H9 (cell line): ENCODE measurements at places on chromosomes 2 and 18. TPM values are rescaled to one million over a fixed set of nuclear protein-coding genes. Genes with fewer than 3 reads are reported as not detected.
A peak's percentile ranks its signal among the peaks of the same experiment; 100 is the strongest.

Gene EMILIN1
- total RNA-seq: 1.2 and 1.8 TPM in 2 replicates

- H3K27me3 ChIP-seq: no peaks in the 10 kb centered on the region
- H3K4me1 ChIP-seq: peaks cover 2% of the 10 kb centered on the region; the same call in 1 of the 2 replicates
- no peak overlapping the region for H3K27ac ChIP-seq
Observed at GRCh38 chr18:54116541-54117257, 107.8 kb downstream of the MBD2 start.

Gene IL1A
- total RNA-seq: 0.35 and 0.39 TPM in 2 replicates

GRCh38 chr18:64402636-64403035 is 253.7 kb upstream of the LINC00305 start:
- no peaks in the 10 kb centered on the region for H3K27me3 ChIP-seq
- no peak for DNase-seq
- no peaks in the 10 kb centered on the region for H3K4me1 ChIP-seq
- H3K27ac ChIP-seq: no peak overlapping the region
- no peak overlapping the region for H3K4me3 ChIP-seq

DNA sequence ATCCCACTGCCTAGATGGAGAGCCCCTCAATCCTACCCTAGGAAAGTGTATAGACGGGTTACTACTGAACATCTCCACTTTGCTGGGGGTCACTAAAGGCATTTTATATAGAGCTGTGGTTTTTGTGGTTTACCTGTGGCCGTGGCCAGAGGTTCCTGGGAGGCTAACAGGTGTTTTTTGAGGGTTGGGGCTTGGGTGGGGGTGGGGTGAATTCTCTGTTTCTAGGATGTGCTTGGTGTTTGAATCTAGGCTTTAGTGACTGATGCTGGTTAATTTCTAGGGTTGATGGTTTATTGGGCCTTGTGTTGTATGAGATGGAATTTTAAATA is 7.7 kb downstream of the HOXD8 start:
- H3K4me3 ChIP-seq: peak overlapping the region; percentile 30; the same call in 1 of the 2 replicates
- DNase-seq: no peak
- no peak overlapping the region for H3K27ac ChIP-seq
- H3K4me1 ChIP-seq: no peaks in the 10 kb centered on the region; the same call in 1 of the 2 replicates

DNA sequence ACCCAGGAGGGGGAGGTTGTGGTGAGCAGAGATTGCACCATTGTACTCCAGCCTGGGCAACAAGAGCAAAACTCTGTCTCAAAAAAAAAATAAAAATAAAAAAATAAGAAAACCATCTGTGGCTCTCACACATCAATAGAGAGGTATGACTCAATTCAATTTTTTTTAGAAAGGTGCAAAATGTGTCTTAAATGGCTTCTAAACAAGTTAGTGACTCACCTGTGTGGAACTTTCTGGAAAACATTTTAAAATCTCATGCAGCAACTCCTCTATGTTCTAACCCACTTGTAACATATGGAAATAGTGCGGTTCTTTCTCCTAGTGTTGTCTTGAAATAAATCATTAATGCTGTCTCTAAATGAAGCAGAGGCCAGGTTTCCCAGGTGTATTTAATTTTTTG is 10.7 kb upstream of the SULT1C4 start:
- H3K36me3 ChIP-seq: no peaks in the 10 kb centered on the region
- no peak overlapping the region for H3K27ac ChIP-seq
- no peaks in the 10 kb centered on the region for H3K4me1 ChIP-seq
- no peaks in the 10 kb centered on the region for H3K27me3 ChIP-seq
- no peak overlapping the region for H3K4me3 ChIP-seq

- no peaks in the 10 kb centered on the region for H3K4me1 ChIP-seq
- H3K36me3 ChIP-seq: no peaks in the 10 kb centered on the region
- no peak overlapping the region for H3K27ac ChIP-seq
Observed at GRCh38 chr18:23828426-23828825, 139.2 kb downstream of the LAMA3 start.

GRCh38 chr2:220191031-220191430 is 563.6 kb downstream of the SLC4A3 start:
- H3K4me1 ChIP-seq: no peaks in the 10 kb centered on the region
- no peak for DNase-seq
- H3K36me3 ChIP-seq: peaks cover 16% of the 10 kb centered on the region
- H3K4me3 ChIP-seq: no peak overlapping the region
- no peaks in the 10 kb centered on the region for H3K27me3 ChIP-seq
- no peak overlapping the region for H3K27ac ChIP-seq

GRCh38 chr2:86783615-86784339 is 6.9 kb downstream of the CD8A start:
- no peaks in the 10 kb centered on the region for H3K4me1 ChIP-seq
- H3K36me3 ChIP-seq: no peaks in the 10 kb centered on the region
- H3K27ac ChIP-seq: no peak overlapping the region

GRCh38 chr2:226540204-226540994 is 259.2 kb downstream of the IRS1 start:
- no peak overlapping the region for H3K4me3 ChIP-seq
- H3K4me1 ChIP-seq: no peaks in the 10 kb centered on the region; the same call in 1 of the 2 replicates
- no peaks in the 10 kb centered on the region for H3K27me3 ChIP-seq
- H3K36me3 ChIP-seq: no peaks in the 10 kb centered on the region; the same call in 2 of the 3 replicates
- H3K27ac ChIP-seq: no peak overlapping the region
- DNase-seq: no peak

DNA sequence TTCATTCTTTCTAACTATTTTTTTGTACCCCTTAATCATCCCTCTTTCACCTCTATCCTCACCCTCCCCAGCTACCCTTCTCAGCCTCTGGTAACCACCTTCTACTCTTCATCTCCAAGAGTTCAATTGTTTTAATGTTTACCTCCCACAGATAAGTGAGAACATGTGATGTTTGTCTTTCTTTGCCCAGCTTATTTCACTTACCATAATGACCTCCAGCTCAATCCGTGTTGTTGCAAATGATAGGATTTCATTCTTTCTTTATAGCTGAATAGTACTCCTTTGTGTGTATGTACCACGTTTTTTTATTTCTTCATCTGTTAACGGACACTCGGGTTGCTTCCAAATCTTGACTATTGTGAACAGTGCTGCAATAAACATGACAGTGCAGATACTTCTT is 22.1 kb upstream of the TMEM37 start:
- H3K36me3 ChIP-seq: peaks cover 3% of the 10 kb centered on the region; the same call in 2 of the 3 replicates
- no peak overlapping the region for H3K27ac ChIP-seq
- no peak for DNase-seq
- H3K4me1 ChIP-seq: no peaks in the 10 kb centered on the region; the same call in 1 of the 2 replicates
- no peak overlapping the region for H3K4me3 ChIP-seq

DNA sequence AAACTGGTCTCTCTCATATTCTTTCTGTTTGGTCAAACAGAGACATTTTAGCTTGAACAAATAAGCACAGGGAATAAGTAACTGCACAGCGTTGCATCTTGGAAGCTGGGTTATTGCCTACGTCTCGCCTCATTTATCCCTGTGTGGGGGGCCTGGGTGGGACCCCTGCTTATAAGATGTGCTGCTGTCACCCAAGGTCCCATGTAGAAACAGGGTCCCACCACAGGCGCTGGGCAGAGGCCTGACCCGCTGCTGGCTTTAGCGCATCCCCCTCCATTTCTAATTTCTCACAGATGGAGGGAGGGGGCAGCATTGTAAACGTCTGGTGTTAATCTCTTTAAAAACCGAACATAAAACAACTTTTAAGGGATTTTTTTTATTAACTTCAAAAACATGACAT is 207.8 kb downstream of the HDAC4 start:
- no peak overlapping the region for H3K27ac ChIP-seq
- H3K27me3 ChIP-seq: no peaks in the 10 kb centered on the region
- DNase-seq: no peak
- no peaks in the 10 kb centered on the region for H3K4me1 ChIP-seq
- H3K36me3 ChIP-seq: peaks cover 20% of the 10 kb centered on the region

DNA sequence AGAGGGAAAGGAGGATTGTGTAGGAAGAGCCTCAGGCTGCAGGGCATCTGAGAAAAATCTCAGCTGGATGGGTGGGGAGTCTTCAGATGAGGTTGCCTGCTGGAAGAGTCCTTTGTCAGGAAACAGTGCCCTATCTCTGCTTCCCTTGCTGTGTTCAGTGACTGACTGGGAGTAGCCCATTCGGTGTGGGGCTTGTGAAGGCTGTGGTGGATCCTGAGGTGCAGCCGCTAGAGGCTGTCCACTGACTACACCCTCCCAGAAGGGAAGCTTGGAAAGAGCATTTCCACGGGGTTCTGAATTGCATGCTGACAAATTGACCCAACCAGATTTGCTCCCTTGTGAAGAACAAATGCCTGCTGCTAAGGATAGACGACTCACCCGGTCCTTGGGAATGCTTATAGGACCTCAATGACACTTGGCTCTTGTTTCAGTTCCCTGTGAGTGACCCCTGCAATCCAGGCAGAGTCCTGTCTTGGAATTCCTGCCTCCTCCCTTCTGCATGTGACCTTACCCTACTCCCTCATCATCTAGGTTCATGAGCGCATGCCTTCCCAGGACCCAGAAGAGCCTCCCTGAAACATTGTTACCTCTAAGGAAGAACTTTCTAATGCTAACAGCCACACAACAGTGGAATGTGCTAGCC is 109.7 kb upstream of the FAM136A start:
- no peak for DNase-seq
- no peaks in the 10 kb centered on the region for H3K36me3 ChIP-seq
- H3K4me3 ChIP-seq: no peak overlapping the region
- no peaks in the 10 kb centered on the region for H3K4me1 ChIP-seq
- H3K27ac ChIP-seq: no peak overlapping the region

- no peaks in the 10 kb centered on the region for H3K27me3 ChIP-seq
- DNase-seq: no peak
- no peak overlapping the region for H3K4me3 ChIP-seq
Observed at GRCh38 chr2:216740557-216741222, 45.3 kb upstream of the IGFBP5 start.

GRCh38 chr2:13711154-13711553 is 921.4 kb upstream of the LRATD1 start:
- H3K36me3 ChIP-seq: no peaks in the 10 kb centered on the region
- no peak overlapping the region for H3K27ac ChIP-seq
- H3K27me3 ChIP-seq: no peaks in the 10 kb centered on the region

- H3K36me3 ChIP-seq: peaks cover 19% of the 10 kb centered on the region
- no peak overlapping the region for H3K27ac ChIP-seq
- H3K4me3 ChIP-seq: no peak overlapping the region
- no peaks in the 10 kb centered on the region; the same call in 1 of the 2 replicates for H3K4me1 ChIP-seq
Observed at GRCh38 chr2:235005603-235006259, 53.9 kb downstream of the SH3BP4 start.

DNA sequence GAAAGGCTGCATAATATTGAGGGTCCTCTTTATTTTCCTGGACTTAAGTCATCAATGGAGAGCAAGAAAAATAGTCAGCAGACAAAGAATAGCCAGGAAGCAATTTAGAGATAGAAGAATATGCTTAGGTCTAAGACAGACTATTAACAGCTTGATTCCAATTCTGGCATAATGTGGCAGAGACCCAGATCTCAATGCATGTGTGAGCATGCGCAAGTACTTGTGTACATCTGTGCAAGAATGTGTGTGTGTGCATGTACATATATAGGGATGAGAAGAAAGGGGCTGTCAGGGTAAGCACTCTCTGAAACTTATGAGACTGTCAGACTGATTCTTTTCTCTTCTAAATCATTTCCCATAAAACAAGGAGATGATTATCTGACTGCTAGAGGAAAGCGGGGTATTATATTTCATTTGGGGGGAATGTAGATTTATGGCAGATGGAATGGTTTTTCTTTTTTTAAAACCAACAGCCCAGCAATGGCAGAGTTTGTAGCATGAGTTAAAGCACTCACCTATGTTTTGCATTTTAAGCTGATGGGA is 381.3 kb upstream of the SPRED2 start:
- no peaks in the 10 kb centered on the region; the same call in 1 of the 2 replicates for H3K4me1 ChIP-seq
- H3K36me3 ChIP-seq: no peaks in the 10 kb centered on the region
- H3K27me3 ChIP-seq: no peaks in the 10 kb centered on the region
- no peak overlapping the region for H3K4me3 ChIP-seq
- DNase-seq: no peak
- no peak overlapping the region for H3K27ac ChIP-seq

Gene SCTR
- not detected in 2 replicates for total RNA-seq

Gene PROKR1
- 1.5 TPM in 2 replicates for total RNA-seq

Gene WDR35
- 16.2 and 16.7 TPM in 2 replicates for total RNA-seq
